ENCODE measurements at places on chromosomes 2 and 18. TPM values are rescaled to one million over a fixed set of nuclear protein-coding genes. Genes with fewer than 3 reads are reported as not detected.

SH2D6 gene
- total RNA-seq: not detected

RUFY4 gene
- 0.04 TPM for total RNA-seq

SELENOI gene
- total RNA-seq: 67.8 TPM

DNA sequence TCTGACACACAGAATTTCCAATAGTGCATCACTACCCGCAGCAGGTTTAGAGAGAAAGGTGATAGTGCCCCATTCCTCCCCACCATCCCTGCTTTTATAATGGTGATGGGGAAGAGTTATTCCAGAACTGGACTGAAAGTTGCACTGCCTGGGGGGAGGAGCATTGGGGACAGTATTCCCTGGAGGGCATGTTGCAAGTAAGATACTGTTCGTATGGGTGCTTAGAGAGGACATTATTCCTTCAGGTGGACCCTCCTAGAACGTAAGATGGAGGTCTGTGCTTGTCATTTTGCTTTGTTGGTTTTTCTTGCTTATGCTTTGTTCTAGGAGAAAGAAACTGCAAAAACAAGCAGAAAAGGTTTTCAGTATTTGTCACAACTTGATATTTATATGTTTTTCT is 23.7 kb downstream of the MRPS9 start:
- no peak for DNase-seq

GRCh38 chr2:27946530-27947060 is 56.1 kb downstream of the BABAM2 start:
- no peak for DNase-seq

- no peak for DNase-seq
Observed at GRCh38 chr2:150339951-150340350, 147.5 kb downstream of the RND3 start.
